Cortex of kidney (tissue), 1 donor: ENCODE measurements at places on chromosomes 1 and 21.

DNA sequence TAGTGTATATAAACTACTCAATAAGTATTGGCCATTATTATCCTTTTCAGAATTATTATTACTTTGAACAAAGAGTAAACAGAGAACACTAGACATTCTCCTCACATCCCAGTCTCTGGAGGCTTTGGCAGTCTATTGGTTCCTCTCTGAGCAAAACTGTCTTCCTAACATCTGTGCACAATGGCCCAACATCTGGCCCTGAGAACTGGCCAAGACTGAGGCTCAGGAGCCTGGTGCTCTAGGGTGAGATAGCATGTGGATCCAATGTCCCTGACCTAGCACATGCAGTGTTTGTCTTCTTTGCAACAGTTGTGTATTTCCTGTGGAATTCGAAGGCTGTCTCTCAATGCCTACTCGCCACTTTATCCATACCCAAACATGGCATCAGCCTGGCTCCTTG, 313.2 kb upstream of the KAZN start:
- no peak for DNase-seq

- DNase-seq: no peak
Measured at GRCh38 chr1:186806477-186806876, 22.3 kb upstream of the PLA2G4A start.

- DNase-seq: no peak
Measured at GRCh38 chr1:33152685-33153432, 29.0 kb downstream of the TRIM62 start.

- DNase-seq: no peak
Measured at GRCh38 chr1:31348449-31348848, 24.4 kb downstream of the FABP3 start.

- DNase-seq: no peak
Measured at GRCh38 chr1:2509589-2509988, 16.8 kb downstream of the PANK4 start.

DNA sequence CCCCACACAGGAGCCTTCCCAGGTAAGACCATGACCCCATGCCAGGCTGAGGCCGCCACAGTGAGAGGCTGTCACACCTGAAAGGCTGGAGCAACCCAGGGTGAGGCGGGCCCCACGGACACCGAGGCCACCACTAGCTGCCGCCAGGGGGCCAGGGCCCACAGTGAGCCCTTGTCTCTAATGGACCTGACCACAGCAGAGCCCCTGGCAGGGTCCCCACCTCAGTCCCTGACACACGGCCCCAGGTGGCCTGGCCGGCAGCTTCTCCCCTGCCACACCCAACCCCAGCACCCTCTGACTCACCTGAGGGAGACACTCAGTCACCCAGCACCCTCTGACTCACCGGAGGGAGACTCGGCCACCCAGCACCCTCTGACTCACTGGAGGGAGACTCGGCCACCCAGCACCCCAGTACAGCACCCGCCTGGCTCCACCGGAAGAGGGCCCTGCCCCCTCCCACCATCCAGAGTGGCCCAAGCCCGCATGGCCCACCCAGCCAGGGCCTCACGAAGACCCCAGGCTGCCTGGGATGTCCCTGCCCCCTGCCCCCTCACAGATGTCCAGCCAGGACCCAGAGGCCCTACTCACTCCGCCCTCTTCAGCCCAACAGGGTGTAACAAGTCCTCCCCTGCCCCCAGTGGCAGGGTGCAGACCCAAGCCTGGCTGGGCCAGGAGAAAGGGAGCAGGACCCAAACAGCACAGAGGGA, 4.4 kb downstream of the DVL1 start:
- no peak for DNase-seq

- no peak for DNase-seq
Measured at GRCh38 chr1:33248244-33248643, 8.0 kb upstream of the ZNF362 start.

- no peak for DNase-seq
Measured at GRCh38 chr1:7940745-7941436, at the start of gene TNFRSF9. Gene TNFRSF9 (minus strand): TSS chr1:7940839. CDS start chr1:7939994, 845 bp downstream.

DNA sequence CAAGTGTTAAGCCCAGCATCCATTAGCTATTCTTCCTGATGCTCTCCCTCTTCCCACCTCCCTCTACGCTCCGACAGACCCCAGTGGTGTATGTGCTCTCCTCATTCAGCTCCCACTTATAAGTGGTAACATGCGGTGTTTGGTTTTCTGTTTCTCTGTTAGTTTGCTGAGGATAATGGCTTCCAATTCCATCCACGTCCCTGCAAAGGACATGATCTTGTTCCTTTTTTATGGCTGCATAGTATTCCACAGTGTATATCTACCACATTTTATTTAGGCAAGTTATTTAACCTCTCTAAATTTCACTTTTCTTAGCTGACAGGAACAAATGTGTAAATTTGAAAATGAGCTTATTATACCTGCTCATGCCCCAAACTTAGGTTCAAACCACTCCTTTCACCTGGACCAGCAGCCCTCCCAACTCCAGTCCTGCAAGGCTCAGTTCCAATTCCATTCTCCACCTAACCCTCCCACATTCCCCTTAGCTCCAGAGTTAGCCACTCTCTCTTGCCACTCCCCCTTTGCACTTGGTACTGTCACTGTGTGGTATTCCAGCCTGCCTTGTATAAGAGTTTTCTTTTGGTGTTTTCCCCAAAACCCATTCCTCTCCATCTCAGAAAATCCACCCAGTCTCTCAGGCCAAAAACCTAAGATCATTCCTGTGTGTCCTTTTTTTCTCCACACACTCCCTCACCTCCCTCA, 1.7 kb upstream of the PEF1 start:
- DNase-seq: no peak

GRCh38 chr1:174534789-174535188, 87.0 kb downstream of the GPR52 start:
- no peak for DNase-seq

GRCh38 chr1:46152016-46152415, 19.6 kb upstream of the PIK3R3 start:
- DNase-seq: no peak

- no peak for DNase-seq
Measured at GRCh38 chr1:77044133-77044849, 174.9 kb downstream of the PIGK start.

DNA sequence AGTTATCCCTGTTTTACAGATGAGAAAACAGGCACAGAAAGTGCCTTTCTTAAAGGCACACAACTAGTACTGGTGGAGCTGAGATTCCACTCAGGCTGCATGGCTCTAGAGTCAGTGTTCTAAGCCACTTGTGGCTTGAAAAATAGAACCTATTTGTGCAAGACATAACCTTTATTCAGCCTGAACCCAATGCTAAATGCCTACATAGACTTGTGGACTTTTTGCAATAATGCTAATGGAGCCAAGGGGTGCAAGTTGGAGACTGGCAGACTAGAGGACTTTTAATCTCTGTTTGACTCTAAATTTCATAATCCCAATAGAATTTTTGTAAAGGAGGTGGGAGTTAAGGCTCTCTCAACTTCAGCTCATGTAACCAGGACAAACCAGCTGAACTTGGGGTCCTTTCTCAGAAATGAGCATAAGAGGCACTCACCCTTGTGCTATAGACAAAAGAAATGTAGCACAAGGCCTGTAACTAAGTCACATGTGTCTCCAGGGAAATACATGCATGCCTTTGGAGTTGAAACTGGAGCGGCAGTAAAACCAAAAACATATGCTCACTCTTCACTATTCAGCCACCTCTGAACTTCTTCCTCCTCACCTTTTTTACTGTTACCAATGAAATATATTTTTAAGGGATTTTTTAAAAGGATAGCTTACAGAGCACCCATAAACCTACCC, 43.0 kb upstream of the AK4 start:
- no peak for DNase-seq

- no peak for DNase-seq
Measured at GRCh38 chr21:36788120-36788638, 89.3 kb downstream of the SIM2 start.

GRCh38 chr21:26686278-26686677, 113.2 kb upstream of the CYYR1 start:
- DNase-seq: no peak
